ENCODE measurements at places on chromosomes 5 and 9. TPM values are rescaled to one million over a fixed set of nuclear protein-coding genes. Genes with fewer than 3 reads are reported as not detected.

Gene KIF12
- total RNA-seq, result 0.31 TPM

GRCh38 chr9:132798817-132799790, 79.0 kb downstream of the AK8 start:
- DNase-seq, result no peak

- DNase-seq, result no peak
Observed at GRCh38 chr9:25994605-25995004, 316.4 kb upstream of the TUSC1 start.

Gene RETREG1
- total RNA-seq, result 160 TPM

GRCh38 chr5:32711362-32711680, 200 bp downstream of the NPR3 start:
- no peak for DNase-seq

Gene LSM11
- 7.5 TPM for total RNA-seq

DNA sequence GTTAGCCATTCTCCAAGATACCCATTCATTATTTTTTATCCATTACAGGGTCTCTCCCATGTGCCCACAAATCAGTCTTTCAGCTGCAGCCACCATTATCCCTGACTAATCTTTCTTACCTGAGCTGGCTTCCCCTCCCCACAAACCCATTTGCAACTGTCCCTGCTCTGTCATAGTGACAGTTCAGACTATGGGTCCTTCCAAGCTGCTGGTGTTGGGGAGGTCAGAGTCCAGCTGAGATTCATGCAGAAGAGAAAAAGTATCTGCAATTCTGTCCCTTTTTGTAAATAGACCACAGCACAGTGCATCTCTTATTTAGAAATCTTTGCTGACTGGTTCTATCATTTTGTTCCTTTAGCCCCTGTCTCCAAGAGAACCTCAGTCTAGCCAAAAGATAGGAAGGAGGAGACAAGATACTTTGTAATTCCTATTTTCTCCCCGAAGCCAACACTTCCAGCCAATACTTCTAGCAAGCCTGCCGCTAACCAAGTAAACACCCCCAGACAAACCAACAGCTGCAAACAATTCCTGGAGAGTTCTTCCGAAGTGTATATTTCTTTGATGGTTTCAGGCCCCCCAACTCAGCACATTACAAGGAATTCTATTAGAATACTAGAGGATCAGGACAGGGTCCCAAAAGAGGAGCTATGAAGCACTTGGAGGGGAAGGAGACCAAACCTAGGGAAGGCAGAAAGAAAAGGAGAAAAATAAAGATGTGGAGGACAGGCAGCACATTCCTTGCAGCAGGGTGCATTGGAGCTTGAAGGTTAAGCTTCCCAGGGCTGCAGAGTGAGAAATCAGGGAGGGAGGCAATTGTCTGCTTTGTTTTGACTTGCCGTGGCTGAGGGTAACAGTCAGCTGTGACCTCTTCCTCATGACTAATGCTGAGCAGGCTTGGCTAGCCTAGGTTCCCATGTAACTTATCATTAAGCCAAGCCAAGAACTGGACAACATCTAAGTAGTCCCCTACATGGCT, 148.5 kb downstream of the SGCD start:
- peak; percentile 67 for DNase-seq

DNA sequence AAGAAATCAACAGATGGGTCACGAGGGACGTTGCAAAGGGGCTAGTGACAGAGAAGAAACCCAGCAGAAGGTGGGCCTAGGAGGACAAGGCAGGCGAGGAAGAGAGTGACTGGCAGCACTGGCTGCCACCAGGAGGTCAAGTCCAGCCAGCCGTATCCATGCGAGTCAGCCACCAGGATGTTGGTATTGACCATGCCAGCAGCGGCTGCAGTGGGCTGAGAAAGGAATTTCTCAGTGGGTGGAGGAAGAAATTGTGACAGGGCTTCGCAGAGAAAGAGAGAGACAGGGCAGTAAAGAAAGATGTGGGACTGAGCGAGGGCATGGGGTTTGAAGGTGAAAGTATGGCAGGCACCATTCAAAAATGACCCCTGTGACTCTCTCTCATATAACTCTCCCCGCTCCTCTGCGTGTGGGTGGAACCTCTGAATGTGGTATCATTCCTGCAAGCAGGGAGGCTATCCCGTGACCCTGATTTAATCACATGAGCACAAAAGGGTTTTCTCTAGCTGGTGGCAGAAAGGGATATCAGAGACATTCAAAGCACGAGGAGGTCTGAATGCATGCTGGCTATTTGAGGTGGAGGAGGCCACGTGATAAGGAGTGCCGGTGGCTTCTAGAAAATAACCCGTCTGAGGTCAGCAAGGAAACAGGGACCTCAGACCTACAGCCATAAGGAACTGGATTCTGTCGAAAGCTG, 45.4 kb upstream of the FBXW11 start:
- no peak for DNase-seq

- DNase-seq, result no peak
Observed at GRCh38 chr5:172789687-172790495, 18.9 kb upstream of the DUSP1 start.

GRCh38 chr9:37390759-37391158, 31.7 kb upstream of the GRHPR start:
- DNase-seq, result no peak

- peak; percentile 58 for DNase-seq
Observed at GRCh38 chr5:1500411-1501091, 23.2 kb downstream of the LPCAT1 start.

Gene MYORG
- 25.2 TPM for total RNA-seq

Gene ZNF454
- 4.7 TPM for total RNA-seq

Gene PROB1
- total RNA-seq, result 30.6 TPM

DNA sequence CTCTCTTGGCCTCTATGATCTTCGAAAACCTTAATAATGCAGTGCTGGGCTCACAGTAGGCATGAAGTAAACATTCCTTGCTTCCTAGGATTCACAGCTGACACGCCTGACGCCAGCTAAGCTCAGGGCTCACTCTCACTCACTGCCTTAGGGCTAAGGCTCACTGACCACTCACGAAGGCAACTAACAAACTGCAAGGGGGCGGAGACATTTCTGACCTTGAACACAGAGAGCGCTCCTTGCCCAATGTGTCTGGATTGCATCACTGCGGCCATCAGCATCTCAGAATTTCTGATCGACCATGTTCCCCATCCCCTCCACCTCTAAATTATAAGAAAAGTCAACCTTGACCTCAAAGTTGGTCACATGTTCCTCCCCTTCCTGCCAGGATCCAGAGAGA, 372.6 kb downstream of the EBF1 start:
- no peak for DNase-seq

Gene OR13F1
- not detected for total RNA-seq

GRCh38 chr9:92535940-92536850, at the start of gene ECM2:
TSS of gene ECM2 (minus strand) at chr9:92535990. CDS start at chr9:92522866, 13,124 bp downstream.
- peak; percentile 58 for DNase-seq

Gene FIBCD1
- not detected for total RNA-seq

GRCh38 chr5:150464554-150465012, 15.0 kb upstream of the RPS14 start:
- DNase-seq, result peak; percentile 64

DNA sequence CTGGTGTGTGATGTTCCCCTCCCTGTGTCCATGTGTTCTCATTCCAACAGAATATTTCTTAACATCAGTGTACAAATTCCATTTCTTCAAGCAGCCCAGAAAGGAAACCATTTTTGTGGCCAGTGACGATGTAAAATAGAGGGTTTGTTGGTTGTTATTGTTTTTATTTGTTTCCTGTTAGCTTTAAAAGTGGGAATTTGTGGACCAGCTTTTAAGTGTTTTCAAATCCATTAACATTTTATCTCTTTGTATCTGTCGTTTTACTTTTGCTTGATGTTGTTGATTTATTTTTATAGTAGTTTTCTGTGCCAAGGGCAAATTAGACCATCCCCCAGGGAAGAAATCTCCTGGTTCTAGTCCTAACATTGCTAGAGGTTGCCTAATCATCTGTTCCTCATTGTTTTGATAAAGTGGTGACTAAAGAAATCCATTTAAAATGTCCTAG, 100.0 kb downstream of the GDNF start:
- DNase-seq, result no peak

Gene IGIP
- total RNA-seq, result 9.4 TPM

Gene PCDHGA6
- total RNA-seq, result 4.8 TPM

DNA sequence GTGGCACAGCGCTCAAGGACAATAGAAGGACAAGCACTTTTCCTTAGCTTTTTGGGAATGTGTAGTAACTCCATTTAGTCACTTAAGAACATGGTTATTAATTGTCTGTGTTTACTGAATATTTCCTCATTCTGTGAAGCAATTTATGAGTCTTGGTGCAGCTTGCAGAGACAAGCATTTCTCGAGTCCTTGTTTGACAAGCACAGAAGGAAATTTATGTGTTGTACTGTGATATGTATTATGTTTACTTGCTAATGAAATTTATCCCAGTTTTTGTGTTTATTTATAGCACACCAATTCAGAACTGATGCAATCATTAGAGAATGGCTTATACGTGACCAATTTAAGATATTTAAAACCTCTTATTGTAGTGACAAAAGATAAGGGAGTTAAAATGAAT, 168.6 kb downstream of the PRELID2 start:
- no peak for DNase-seq

- peak; percentile 38 for DNase-seq
Observed at GRCh38 chr9:27627188-27627564, 53.9 kb upstream of the C9orf72 start.

- peak; percentile 83 for DNase-seq
Observed at GRCh38 chr5:9622971-9623421, 7.2 kb downstream of the TAS2R1 start.

- no peak for DNase-seq
Observed at GRCh38 chr5:131605086-131605485, 29.9 kb downstream of the RAPGEF6 start.

DNA sequence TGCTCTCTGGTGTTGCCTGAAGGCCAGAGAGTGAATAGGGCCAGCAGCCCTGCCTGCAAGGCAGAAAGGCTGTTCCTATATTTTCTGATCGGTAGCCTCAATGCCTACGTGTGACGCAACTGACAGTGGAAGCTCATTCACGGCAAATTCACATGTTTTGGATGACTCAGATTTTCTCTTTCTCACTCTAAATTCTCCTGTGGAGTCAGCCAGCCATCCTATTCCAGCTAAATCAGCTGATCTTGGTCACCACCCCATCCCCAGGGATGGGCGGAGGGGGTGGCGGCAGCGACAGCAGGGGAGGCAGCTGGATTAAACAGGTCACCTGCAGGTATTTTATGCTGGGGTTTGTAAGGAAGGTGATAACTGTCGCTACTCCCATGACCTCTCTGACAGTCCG, 52.3 kb downstream of the ZNF510 start:
- no peak for DNase-seq

DNA sequence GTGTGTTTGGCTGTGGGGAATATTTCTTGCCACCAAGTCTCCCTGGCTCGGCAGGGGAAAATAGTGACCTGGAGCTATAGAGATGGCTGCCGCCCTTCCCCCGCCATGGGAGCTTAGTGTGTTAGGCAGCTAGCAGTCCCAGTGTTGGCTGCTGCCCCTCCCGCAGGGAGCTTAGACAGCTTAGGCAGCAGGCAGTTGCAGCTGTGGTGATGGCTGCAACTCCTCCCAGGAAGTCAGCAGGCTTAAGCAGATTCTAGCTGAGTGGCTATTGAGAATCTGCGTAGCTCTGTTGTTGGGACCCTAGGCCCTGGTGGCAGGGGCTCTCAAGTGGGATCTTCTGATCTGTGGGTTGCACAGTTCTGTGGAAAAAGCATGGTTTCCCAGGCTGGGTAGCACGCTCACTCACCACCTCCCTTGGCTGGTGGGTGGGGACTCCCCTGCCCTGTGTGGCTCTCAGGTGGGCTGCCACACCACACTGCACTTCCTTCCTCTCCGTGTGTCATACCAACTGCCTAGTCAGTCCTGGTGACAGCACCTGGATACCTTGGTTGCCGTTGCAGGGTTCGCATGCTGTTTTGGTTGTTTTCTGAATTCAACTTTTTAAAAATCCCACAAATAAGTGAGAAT, 9.3 kb downstream of the OR1N2 start:
- DNase-seq, result no peak

DNA sequence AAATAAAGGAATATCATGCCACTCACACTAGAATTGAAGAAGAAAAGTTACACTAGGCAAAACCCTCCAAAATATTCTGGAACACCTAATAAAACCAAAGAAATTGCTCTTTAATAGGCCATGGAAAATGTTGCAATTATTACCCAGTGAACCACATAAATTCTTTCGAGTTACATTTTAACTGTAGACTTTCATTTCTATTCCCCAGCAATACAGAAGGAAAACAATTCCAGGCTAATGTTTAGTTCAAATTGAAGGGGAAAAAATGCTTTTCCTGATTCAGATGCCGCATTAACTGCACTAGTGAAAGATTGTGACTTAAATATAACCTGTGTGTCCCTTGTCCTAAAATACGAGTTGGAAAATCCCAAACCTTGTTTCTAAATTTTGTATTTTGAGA, 439.3 kb upstream of the ADAMTS16 start:
- DNase-seq, result no peak

- DNase-seq, result no peak
Observed at GRCh38 chr9:87479801-87480201, 17.9 kb upstream of the DAPK1 start.

GRCh38 chr5:135174315-135175096, 140.5 kb upstream of the PITX1 start:
- DNase-seq, result no peak

Gene GMCL2
- not detected for total RNA-seq

DNA sequence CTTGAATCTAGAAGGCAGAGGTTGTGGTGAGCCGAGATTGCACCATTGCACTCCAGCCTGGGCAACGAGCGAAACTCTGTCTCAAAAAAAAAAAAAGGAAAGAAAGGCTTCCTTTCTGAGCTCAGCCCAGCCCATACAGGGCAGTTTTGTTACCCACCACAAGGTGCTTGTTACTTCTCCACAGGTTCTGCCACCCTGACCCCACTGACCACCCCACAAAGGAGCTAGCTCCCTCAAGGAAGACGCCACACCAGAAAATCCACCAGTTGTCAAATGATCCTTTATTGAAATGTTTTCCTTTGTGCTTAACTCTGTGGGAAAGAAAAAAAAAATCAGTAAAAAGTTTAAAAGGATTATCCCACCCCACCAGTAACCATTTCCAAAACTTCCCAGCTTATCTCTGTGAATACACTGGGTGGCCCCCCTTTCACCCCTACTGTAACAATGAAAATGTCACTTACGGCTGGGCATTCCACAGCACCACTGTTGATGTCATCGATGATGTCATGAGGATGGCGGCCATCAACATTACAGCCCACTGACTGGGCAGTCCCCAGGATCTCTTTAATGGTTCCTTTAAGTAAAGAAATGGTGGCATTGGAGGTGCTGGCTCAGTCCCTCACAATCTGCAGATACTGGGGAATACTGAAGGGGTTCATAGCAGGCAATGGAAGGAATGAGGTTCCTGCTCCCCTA, 3.6 kb downstream of the RPL12 start:
- no peak for DNase-seq

- no peak for DNase-seq
Observed at GRCh38 chr5:135053989-135054388, 20.0 kb upstream of the PITX1 start.

DNA sequence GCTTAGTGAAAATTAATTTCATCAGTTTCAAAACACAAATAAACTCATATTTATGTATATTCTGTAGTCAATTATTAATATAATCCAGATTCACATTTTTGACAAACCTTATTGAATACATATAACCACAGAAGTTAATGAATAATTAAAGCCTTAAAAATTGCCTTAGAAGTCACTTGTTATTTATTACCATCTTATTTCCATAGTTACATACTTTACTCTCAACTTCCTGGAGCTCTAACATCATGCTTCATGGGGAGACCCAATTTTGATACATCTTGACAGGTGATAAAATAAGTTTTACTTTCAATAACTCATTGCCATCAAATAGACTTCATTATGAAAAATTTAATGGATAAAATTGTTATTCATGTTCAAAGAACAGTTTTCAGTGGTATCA, 1038.7 kb downstream of the PTPRD start:
- no peak for DNase-seq

GRCh38 chr5:134568761-134569695, 43.6 kb downstream of the JADE2 start:
- DNase-seq, result peak; percentile 90

Measured in tongue (tissue), 3 donors.